ENCODE measurements at places on chromosomes 3 and 15.
A peak's percentile ranks its signal among the peaks of the same experiment; 100 is the strongest.

GRCh38 chr3:149647285-149647684 is 10.5 kb downstream of the WWTR1 start:
- H3K4me3 ChIP-seq = no peak overlapping the region
- no peaks in the 10 kb centered on the region for H3K27me3 ChIP-seq
- peaks cover 18% of the 10 kb centered on the region for H3K4me1 ChIP-seq
- no peak overlapping the region for H3K27ac ChIP-seq

DNA sequence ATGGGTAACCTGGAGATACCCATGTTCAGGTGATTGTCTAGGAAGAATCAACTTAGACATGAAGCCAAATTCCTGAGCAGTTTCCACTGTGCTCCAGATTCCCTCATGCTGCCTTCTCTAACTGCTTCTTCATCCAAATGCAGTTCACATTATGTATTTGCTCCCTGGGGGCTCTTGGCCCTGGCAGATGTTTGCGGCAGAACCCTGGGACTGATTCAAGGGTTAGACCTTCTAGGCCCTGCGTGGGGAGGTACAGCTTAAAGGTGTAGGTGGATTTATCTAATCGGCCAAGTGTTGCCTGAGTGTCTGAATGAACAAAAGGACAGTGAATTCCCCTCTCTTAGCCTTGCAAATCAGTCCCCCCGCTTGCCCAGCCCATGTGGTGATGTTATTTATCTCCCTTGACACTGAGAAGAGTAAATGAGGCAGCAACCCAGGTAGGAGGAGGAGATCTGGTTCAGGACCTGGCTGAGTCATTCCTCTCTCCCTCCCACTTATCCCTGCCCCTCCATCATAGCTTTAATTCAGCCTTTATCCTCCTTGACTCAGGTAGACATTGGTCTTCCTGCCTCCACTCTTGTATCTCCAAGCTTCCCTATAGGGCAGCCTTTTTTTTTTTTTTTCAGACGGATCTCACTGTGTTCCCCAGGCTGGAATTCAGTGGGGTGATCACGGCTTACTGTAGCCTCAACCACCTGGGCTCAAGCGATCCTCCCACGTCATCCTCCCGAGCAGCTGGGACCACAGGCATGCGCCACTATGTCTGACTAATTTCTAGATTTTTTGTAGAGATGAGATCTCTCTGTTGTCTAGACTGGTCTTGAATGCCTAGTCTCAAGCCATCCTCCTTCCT is 54.8 kb downstream of the MAGEF1 start:
- H3K4me1 ChIP-seq = no peaks in the 10 kb centered on the region
- H3K4me3 ChIP-seq = no peak overlapping the region
- H3K36me3 ChIP-seq = no peaks in the 10 kb centered on the region
- H3K27me3 ChIP-seq = no peaks in the 10 kb centered on the region
- no peak overlapping the region for H3K27ac ChIP-seq
- DNase-seq = no peak

DNA sequence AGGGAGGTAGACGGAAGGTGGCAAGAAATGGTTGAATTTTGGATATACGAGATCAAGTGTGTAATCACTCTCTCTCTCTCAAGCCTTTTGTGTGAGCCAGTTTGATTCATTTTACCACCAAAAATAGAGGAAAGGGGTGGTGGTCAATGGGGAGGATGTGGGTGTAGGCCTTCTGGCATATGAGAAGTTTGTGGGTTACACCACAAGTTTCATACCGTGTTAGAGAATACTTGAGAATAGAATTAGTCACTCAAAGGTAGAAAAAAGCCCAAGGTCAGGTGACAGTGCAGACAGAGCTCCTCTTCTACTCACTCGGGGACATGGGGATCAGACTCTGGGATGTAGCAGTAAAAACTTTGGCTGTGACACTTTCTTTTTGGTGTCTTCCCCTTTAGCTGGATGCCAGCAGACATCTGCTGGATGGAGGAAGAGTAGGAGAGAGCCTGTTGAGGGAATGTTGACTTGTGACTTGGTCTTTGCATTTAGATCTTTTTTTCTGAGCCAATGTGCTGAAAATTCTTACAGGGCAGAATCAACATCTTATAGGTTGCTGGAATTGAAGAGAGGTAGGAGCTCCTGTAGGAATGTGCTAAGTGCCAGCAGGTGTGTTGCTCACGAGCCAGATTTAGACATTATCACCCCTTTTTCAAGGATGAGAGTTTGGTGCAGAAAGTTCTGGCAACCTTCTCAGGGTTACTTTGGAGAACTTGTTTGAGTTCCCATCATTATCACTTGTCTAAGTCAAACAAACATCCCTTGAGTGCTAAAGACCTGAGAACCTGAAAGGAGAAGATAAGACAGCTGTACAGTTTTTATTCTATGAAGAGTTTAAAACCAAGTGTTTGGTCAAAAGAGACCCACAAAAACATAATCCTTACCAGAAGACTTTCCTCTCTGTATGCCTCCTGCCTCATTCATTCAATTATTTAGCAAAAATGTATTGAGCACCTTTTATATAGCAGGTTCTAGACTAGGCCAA is 43.9 kb upstream of the RYK start:
- H3K27me3 ChIP-seq = no peaks in the 10 kb centered on the region
- DNase-seq = no peak
- no peak overlapping the region for H3K27ac ChIP-seq
- no peak overlapping the region for H3K4me3 ChIP-seq
- H3K4me1 ChIP-seq = peaks cover 8% of the 10 kb centered on the region

DNA sequence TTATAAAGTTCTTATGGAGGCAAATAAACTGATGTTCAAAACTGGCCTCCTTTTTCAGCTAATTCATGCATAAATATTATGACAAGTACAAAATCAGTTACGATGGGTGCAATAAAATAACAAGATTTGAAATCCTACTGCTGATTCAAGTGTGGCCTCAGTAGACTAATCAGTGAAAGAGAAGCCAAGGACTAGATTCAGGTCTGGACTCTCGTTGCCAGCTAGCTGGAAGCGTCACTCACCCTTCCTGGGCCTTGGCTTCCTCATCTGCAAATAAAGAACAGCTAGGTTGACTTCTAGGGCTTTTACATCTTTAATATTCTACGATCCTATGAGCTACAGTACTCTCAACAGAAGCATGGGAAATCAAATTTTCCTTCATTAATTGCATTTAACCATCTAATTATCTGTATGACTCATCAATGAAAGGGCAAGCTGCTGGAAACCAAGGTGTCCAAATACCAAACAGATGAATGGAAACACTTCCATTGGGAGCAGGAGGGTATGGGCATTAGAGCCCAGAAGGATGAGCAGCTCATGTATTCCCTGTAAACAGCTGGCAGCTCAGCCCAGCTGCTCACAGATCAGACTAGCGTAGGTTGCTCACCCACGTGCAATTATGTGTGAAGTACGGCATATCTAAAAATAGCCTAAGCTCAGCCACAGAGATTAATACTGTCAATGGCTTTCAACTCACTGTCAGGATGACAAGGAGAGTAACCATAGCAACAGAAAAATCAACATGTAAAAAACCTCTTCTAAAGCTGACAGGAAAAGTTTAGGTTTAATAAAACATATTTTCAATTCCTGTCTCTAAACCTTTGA is 294.8 kb downstream of the PLCL2 start:
- H3K36me3 ChIP-seq = peaks cover 2% of the 10 kb centered on the region
- peaks cover 24% of the 10 kb centered on the region for H3K4me1 ChIP-seq
- no peaks in the 10 kb centered on the region for H3K27me3 ChIP-seq
- no peak for DNase-seq
- H3K27ac ChIP-seq = no peak overlapping the region
- no peak overlapping the region for H3K4me3 ChIP-seq

DNA sequence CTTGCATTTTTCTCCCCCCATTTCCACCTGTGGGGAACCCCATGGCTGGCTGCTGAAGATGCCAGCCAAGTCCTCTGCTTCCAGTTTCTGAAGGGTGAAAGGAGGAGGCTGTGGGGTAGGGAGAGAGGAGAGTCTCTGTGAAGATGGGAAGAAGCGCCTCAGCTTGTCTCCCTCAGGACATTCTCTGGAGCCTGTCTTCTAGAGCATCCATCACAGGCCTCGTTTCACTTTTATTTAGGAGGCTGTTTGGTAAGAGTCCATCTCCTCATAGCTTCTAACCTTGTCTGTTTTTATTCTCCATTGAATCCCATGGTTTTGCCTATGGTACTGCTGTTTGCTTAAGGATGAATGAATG is 8.8 kb upstream of the LCTL start:
- no peaks in the 10 kb centered on the region for H3K36me3 ChIP-seq
- no peak overlapping the region for H3K27ac ChIP-seq
- no peaks in the 10 kb centered on the region for H3K27me3 ChIP-seq
- H3K4me3 ChIP-seq = no peak overlapping the region
- no peak for DNase-seq

GRCh38 chr3:5250467-5251195 is 63.1 kb downstream of the EDEM1 start:
- H3K36me3 ChIP-seq = no peaks in the 10 kb centered on the region
- no peaks in the 10 kb centered on the region for H3K4me1 ChIP-seq
- peak overlapping the region; percentile 21 for H3K4me3 ChIP-seq
- DNase-seq = no peak

- no peaks in the 10 kb centered on the region for H3K36me3 ChIP-seq
- no peaks in the 10 kb centered on the region for H3K27me3 ChIP-seq
- no peak overlapping the region for H3K4me3 ChIP-seq
- no peaks in the 10 kb centered on the region for H3K4me1 ChIP-seq
- no peak overlapping the region for H3K27ac ChIP-seq
Observed at GRCh38 chr3:123375014-123375940, 73.6 kb downstream of the ADCY5 start.

GRCh38 chr15:58260205-58260724 is 122.1 kb downstream of the AQP9 start:
- H3K4me3 ChIP-seq = no peak overlapping the region
- no peaks in the 10 kb centered on the region for H3K36me3 ChIP-seq
- peak overlapping the region; percentile 90 for H3K27ac ChIP-seq
- H3K27me3 ChIP-seq = no peaks in the 10 kb centered on the region

- no peak overlapping the region for H3K4me3 ChIP-seq
- no peaks in the 10 kb centered on the region for H3K4me1 ChIP-seq
- no peaks in the 10 kb centered on the region for H3K36me3 ChIP-seq
- H3K27ac ChIP-seq = no peak overlapping the region
Observed at GRCh38 chr15:41424809-41425208, 7.9 kb downstream of the RTF1 start.

DNA sequence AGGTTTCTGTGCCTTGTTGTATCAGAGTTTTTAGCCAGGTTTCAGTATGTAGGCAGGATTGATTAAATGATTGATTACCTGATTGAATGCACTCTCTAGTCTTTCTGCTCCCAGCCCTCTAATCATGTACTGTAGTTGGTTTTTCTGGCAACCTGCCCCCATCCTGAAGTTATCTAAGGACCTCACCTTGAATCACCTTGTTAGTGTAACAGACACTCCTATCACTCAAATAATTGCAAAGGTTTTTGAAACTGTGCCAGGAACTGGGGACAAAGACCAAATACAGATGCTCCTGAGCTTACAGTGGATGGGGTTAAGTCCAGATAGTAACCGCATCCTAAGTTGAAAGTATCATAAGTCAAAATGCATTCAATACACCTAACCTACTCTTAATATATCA is 141.5 kb upstream of the EIF1B start:
- no peak for DNase-seq
- no peaks in the 10 kb centered on the region for H3K36me3 ChIP-seq
- H3K27ac ChIP-seq = no peak overlapping the region
- H3K4me1 ChIP-seq = peaks cover 4% of the 10 kb centered on the region
- no peak overlapping the region for H3K4me3 ChIP-seq
- H3K27me3 ChIP-seq = no peaks in the 10 kb centered on the region

DNA sequence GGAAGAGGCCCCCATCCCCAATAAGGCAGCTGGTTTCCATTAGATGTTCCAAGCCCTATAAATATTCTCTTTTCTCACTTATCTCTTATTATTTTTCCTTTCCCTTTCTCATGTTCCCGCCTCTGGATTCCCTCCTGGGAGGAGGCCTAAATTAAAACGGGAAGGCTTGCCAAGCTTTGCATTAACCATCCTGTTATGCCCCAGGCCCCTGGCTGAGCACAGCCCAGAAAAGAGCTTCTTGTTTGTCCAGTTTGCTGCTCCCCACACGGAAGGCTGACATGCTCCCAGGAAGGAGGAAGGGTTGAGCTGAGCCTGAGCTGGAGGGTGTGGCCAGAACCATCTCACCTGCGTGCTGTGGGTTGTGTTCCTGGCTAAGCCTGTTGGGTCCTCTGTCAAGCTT is 63.1 kb upstream of the BOC start:
- no peak for DNase-seq
- H3K4me3 ChIP-seq = no peak overlapping the region
- no peaks in the 10 kb centered on the region for H3K4me1 ChIP-seq
- H3K27ac ChIP-seq = peak overlapping the region; percentile 22
- no peaks in the 10 kb centered on the region for H3K27me3 ChIP-seq

GRCh38 chr3:38334142-38335055 is 12.2 kb upstream of the XYLB start:
- H3K27ac ChIP-seq = no peak overlapping the region
- no peaks in the 10 kb centered on the region for H3K4me1 ChIP-seq
- H3K27me3 ChIP-seq = no peaks in the 10 kb centered on the region
- H3K4me3 ChIP-seq = no peak overlapping the region
- no peaks in the 10 kb centered on the region for H3K36me3 ChIP-seq

GRCh38 chr15:63018639-63019038 is 23.9 kb upstream of the TPM1 start:
- DNase-seq = no peak
- H3K27me3 ChIP-seq = no peaks in the 10 kb centered on the region
- H3K4me1 ChIP-seq = peaks cover 21% of the 10 kb centered on the region

DNA sequence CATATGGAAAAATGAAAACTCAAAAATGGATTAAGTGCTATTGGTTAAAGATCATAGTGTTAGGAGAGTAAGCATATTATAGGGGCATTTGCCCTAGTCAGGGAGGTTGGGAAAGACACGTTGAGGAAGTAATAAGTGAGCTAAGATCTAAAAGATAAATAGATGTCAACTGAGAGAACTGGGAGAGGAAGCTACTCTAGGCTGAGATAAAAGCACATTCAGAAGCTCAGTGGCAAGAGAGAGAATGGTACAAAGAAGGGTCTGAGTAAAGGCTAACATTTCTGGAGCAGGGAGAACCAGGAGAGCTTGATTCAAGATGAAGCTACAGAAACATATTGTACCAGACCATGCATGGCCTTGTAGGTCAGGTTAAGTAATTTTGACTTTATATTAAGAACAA is 63.9 kb downstream of the TRPC1 start:
- H3K27me3 ChIP-seq = no peaks in the 10 kb centered on the region
- H3K27ac ChIP-seq = no peak overlapping the region
- H3K4me3 ChIP-seq = no peak overlapping the region
- DNase-seq = no peak

- no peak overlapping the region for H3K4me3 ChIP-seq
- no peaks in the 10 kb centered on the region for H3K36me3 ChIP-seq
Observed at GRCh38 chr3:50192124-50192523, 714 bp downstream of the GNAT1 start.

GRCh38 chr3:56003129-56003528 is 465.1 kb downstream of the ERC2 start:
- H3K27me3 ChIP-seq = no peaks in the 10 kb centered on the region
- no peaks in the 10 kb centered on the region for H3K4me1 ChIP-seq

GRCh38 chr3:111822804-111823203 is 36.3 kb upstream of the PHLDB2 start:
- no peaks in the 10 kb centered on the region for H3K4me1 ChIP-seq
- no peak overlapping the region for H3K27ac ChIP-seq

GRCh38 chr15:96359616-96360521 is 29.4 kb downstream of the NR2F2 start:
- H3K36me3 ChIP-seq = no peaks in the 10 kb centered on the region
- peaks cover 7% of the 10 kb centered on the region for H3K4me1 ChIP-seq
- no peak for DNase-seq
- peaks cover 67% of the 10 kb centered on the region for H3K27me3 ChIP-seq

- H3K27ac ChIP-seq = no peak overlapping the region
- no peak overlapping the region for H3K4me3 ChIP-seq
- no peaks in the 10 kb centered on the region for H3K36me3 ChIP-seq
- no peak for DNase-seq
Observed at GRCh38 chr15:45785897-45786296, 151.1 kb downstream of the SQOR start.
